ENCODE measurements at places on chromosomes 1 and 21.

GRCh38 chr21:46021978-46022544, 40.5 kb downstream of the COL6A1 start:
- DNase-seq: no peak

GRCh38 chr21:41763398-41763931, 3.4 kb downstream of the RIPK4 start:
- DNase-seq: no peak

GRCh38 chr1:214717351-214717750, 114.4 kb downstream of the CENPF start:
- DNase-seq: no peak

GRCh38 chr1:115666702-115667101, 24.9 kb downstream of the VANGL1 start:
- no peak for DNase-seq

DNA sequence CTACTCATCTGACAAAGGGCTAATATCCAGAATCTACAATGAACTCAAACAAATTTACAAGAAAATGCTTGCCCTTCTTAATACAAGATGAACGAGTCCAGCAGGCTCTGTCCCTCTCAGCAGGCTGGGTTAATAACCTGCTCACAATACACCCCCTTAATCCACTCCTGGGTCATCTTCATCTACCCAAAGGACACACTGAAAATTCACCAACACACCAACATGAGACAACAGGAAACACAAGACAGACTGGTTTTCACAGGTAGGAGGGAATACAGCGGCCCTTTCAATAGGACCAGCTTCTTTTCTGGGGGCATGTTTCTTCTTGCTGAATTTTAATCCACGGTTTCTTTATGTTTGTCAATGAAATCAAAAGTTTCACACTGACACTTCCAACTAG, 44.6 kb downstream of the SUSD4 start:
- DNase-seq: no peak

DNA sequence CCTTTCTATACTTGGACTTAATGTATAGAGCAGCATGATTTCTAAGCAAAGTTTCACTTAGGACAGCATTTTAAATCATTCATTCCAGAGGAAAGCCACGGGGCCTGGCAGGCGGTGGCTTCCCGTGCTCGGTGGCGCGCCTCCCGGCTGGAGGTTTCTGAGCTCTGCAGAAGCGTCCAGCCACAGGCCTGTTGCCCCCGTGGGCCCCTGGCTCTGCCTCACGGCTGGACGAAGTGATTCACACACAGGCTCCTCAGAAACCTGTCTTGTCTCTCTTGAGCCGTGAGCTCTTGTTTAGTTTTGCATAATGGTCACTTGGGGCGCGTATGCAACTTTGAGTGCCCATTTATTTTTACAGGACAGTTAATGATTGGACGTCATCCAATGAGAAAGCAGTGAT, 22.1 kb upstream of the DIP2A start:
- no peak for DNase-seq

GRCh38 chr1:111570781-111571181, 48.8 kb upstream of the RAP1A start:
- peak; percentile 46 for DNase-seq

DNA sequence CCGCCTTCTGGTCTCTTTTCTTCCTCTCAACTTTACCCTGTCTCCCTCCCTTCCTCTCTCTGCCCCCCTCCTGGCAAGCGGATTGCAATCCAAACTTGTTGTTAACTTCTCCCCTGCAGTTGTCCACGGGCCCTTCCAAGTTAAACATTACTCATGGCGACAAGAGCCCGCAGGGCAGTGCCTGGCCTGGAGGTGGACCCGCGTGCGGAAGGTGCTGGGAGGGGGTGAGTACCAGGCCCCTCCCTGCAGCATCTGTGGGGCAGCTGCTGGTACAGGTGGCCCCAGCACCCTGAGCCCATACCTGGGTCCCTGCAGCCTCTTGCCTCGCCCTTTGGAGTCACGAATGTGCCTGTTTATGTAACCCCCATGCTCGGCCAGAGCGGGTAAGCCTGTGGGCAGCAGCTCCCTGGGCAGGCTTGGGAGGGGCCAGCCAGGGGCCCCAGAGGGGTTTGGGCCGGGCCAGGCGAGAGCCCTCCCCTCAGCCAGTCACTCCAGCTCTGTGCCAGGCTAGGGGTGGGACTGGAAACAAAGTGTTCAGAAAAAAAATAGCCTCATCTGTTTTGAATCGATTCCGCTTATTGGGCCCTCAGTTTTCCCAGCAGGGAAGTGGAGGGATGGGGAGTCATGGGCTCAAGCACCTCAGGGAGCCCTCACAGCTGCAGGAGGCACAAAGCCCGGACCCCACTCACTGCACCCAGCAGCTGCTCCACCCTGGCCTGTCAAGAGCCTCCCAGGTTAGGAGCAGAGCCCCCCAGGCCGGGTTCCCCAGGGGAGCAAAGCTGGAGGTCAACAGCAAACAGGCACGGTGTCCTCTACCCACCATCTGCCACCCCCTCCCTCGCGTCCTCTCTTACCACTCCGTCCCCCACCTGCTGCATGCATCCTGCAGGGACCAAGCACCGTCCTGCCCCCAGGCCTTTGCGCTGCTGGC, 14.0 kb upstream of the FAAP20 start:
- no peak for DNase-seq
